T-helper 17 cell (primary cell): ENCODE measurements at places on chromosomes 16 and 17.

DNA sequence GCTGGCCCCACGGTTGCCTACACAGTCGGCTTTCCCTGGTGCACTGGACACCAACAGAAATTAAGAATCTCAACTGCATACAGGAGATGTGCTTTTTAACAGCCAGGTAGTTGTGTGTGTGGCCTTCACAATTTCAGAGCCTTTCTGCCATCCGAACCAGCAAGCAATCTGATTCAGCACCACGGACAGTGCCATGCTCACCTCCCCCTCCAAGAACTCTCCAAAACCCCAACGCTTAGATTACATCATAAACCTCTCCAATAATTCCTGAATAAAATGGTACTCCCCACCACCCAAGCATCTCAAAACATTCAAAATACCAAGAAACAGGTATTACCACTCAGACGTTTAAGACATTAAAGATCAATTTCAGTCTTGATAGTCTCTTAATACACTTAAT, 31.8 kb downstream of the USP7 start:
- DNase-seq: peak; percentile 23

DNA sequence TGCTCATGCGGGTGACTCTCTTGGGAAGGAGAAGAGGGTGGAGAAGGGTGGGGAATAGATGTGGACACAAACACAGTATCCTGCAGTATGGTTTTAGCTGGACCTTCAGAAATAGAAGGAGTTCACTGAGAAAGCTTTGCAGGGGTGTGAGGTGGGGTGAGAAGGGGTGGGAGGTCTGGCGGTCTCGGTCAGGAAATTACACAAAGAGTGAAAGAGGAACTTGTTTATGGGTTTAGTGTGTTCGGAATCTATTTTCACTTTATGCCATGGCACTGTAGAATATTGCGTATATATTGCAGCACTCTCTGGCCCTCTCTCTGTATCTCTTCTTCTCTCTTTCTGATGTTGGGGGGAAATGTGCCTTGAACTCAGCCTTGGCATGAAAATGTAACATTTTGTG, 148.2 kb upstream of the GOT2 start:
- DNase-seq: no peak

GRCh38 chr16:57775661-57776469, 26.4 kb downstream of the KIFC3 start:
- DNase-seq: no peak

DNA sequence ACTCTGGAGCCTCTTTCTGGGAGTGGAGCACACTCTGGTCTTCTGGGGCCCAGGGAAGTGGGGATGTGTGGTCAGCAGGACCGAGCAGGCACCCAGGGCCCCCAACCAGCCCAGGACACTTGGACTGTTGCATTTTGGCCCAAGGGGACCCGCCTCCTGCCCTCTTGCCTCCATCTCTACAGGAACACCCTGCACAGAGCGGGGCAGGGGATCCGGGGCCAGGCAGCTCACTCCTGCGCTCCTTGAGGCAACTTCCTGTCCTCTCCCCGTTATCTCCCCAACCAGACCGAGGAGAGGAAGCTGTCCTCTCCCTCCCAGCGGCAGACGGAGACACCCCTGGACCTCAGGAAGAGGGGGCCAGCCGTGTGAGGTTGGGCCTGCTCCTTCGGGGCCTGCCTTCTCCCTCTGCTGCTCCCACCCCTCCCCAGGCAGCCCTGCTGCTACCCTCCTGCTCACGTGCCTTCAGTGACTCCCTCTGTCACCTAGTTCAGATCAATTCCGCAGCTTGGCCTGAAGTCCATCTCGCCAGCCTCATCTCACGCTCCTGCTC, 10.0 kb upstream of the ATP2A3 start:
- DNase-seq: no peak

GRCh38 chr17:44221084-44221861, 1.8 kb upstream of the UBTF start:
- DNase-seq: peak; percentile 48

- no peak for DNase-seq
These were observed 99.7 kb downstream of the CBLN1 start for GRCh38 chr16:49181791-49182518.

DNA sequence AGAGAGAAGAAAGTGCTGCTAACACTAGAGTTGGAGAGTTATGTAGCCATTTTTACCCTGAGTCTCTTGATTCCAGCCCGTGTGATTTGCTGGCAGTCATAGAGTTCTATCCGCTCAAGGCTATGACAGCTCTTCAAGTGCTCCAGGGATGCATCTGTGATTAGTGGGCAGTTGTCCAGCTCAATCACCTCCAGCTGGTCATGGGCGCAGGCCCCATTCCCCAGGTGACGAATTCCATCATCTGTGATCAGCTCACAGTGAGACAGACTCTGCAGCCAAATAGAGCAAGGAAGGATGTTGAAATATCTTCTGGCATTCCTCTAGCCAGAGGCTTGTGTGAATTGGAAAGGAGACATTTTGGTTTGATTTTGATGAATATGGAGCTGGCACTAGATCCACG, 38.4 kb upstream of the STAC2 start:
- DNase-seq: no peak

DNA sequence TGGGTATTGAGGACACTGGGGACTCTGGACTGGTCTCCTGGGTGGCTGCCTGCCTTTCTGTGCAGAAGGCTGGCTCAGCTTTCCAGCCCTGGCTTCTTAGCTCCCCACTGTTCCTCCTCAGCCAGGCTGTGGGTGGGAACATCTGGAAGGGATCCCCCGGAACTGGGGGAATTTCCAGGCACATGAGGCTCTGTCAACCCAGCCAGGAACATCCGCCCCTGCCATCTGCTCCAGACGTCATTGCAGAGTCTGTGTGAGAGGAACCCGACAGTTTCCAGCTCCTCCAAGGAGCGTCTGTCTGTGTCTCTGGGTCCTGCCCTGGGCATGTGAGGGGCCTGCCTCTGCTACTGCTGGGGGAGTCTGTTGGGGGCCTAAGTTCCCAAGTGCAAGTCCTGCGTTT, 36.2 kb upstream of the CRHR1 start:
- no peak for DNase-seq

DNA sequence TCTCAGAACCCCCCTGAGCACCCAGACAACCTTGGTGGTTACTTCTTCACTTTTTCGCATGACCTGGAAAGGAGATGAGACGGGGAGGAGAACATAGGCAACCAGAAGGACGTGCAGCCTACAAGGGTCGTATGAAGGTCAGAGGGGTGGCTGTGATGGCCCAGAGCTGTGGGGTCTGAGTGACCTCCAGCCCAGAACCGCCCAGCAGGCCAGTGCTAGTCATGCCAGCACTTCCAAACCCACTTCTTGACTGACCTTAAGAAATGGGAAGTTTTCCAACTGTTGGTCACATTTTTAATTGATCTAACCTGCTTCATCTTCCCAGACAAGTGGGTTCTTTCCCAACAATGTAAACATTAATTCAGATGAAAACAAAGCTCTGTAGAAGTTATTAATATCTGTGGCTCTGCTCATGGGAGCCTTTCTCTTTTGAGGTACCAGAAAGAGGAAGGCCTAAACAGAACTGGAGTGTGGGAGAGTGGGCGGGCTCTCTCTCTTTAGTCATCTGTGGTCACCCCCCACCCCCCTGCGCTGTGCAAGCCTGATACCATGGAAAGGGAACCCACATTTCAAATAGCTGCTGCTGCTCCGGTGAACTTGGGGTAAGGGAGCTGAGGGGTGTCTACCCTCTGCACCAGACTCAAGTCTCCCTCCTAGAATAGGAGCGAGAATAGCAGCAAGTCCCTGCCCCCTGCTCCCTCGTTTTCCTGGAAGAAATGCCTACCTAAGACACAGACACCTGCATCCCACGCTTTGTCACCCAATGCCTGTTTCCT, 101.6 kb downstream of the RAB11FIP4 start:
- no peak for DNase-seq

GRCh38 chr17:8855477-8856204, 11.8 kb downstream of the PIK3R6 start:
- DNase-seq: no peak

DNA sequence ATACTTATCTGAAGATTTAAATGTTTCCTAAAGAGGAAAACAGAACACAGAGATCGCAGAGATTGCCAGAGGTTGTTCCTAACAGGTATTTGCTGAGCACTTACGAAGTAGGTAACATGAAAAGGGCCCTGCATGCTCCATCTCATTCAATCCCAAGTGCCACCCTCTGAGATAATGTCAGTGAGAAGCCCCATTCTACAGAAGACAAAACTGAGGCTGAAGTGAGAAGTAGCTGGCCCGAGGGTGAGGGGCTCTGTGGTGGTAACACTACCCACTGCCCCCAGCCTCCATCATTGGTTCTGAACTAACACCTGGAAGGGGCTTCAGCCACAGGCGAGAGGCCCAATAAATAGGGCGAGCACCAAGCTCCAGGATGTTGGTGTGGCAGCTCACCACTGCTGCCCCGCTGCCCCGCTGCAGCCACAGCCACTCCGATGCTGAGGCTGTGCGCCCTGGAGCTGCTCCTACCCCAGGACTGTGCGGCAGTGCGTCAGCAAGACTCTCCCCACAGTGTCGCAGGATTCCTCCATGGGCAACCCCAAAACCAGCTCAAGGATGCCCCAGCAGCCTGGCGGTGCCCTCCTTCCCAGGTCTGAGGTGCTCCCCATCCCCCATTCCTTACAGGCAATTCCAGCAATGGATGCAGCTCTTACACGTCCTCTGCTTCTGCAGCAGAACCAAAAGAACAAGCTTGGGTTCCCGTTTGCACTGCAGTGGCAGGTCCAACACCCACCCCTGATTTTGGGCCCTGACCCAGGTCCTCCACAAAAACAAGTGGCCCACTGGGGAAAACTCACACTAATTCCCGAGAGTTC, 10.3 kb downstream of the FLCN start:
- no peak for DNase-seq

DNA sequence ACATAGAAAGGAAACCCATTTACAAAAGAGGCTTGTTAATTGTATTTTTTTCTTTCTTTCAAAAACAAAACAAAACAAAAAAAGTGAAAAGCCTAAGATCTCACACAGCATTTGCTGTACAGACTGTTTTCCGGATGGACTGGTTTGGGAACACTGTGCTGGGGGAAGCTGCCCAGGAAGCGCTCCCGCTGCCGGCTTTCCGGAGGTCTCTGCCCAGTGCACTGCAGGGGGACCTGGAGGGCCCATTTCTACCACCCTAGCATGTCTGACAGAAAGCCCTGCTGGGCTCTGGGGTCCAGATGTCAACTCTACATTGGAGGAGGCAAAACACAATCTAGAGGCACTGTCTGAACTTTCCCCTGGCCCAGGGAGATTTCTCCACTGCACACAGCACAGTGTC, 26.3 kb upstream of the CLEC18B start:
- DNase-seq: no peak

GRCh38 chr17:3167574-3167973, 29.7 kb upstream of the OR1A2 start:
- DNase-seq: no peak

- no peak for DNase-seq
These were observed 18.5 kb upstream of the N4BP1 start for GRCh38 chr16:48628359-48628985.

DNA sequence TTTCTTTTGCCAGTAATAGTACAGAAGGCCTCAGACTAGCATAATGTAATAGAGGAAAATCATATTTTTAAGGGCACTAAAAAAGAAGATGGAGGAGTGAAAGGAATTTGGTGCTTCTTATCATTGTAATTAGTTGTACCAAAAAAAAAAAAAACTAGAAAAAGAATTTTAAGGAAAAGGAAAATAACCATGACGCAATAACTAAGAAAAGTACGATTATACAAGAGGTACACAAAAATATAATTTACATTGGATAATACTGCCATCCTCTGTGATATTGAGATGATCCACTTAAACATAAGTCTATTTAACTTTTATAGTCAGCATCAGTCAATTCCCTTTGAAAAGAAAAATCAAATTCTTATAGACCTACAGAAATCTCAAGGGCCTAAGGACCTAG, 146.7 kb upstream of the IRX5 start:
- no peak for DNase-seq

DNA sequence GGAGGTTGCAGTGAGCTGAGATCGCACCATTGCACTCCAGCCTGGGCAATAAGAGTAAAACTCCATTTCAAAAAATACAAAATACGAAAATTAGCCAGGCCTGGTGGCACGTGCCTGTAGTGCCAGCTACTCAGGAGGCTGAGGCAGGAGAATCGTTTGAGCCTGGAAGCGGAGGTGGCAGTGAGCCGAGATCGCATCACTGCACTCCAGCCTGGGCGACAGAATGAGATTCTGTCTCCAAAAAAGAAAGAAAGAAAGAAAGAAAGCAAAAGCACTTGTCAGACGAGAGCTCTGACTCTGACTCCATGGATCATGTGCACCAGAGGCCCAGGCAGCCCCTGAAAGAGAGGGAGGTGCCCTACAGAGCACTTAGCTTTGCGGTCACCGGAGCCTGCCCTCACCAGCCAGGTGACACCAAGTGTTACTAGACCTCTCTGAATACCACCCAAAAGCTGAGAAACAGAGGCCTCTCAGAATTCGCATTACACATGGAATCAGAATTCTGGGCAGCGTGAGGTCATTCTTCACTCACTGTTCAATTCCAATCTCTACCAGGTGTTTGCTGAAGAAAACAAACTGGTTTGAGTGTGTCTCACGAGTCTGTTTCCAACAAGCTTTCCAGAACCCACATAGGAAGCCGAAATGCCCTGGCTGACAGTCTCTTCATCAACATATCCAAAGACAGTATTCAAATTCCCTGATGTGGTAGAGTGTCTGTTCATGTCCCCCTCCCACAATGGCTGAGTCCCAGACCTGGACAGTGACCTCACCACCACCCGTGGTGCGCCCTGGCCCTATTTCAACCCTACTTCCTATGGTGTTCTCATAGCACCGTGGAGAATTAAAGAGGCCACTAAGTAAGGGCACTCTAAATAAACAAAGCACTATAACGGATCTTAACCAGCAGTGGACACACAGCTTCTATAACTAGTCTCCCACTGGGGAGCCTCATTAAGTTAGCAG, 1.5 kb downstream of the FLCN start:
- no peak for DNase-seq

- no peak for DNase-seq
These were observed 99.0 kb downstream of the CCDC182 start for GRCh38 chr17:57645950-57646665.

DNA sequence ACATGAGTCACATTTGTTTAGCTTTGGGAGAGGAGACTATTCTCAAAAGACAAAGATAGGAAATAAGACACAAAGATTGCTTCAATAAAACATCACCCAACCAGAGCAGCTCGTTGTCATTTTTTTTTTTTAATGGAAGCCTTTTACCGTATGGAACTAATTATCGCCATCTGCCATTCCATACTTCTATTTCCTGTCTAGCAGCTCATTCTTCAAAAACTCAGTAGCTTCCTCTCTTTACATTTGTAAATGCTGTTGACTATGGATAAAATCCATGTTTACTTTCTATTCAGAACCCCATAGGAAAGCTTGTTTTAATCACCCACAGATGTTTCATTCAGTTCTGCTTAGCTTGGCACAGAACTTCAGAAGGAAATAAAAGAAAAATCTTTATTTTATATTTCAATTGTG, 110.0 kb upstream of the PSMD7 start:
- no peak for DNase-seq
